ENCODE measurements at places on chromosomes 1 and 21.

GRCh38 chr1:203153989-203154821 is 21.4 kb downstream of the MYBPH start:
- DNase-seq: no peak

- DNase-seq: no peak
Observed at GRCh38 chr1:75438355-75438754, 172.6 kb downstream of the SLC44A5 start.

- no peak for DNase-seq
Observed at GRCh38 chr1:86849756-86850155, 64.2 kb downstream of the SELENOF start.

DNA sequence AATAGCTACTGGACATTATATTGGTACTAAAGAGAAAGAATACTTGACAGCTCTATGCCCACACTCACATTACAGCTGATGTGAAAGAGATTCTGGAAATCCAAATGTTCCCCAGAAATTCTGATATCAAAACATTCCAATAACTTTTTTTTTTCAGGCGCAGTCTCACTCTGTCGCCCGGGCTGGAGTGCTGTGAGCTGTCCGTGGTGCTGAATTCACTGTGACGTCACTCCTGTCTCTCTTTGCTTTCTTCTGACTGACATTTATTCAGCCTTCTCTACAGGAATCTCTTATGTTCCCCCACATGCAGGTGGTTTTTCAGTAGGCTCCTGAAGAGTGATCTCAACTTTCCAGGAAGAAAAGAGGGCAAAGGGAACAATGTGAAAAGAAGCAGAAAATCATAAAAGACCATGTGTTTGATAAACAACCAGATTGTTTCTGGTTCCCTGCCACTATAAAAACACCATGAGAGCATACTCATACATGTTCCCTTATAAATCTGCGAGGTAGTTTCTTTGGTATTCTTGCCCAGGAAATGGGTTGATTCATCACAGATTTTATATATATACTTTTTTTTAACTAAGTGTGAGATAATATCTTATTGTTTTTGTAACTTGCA is 6.2 kb downstream of the S100A7A start:
- DNase-seq: peak; percentile 32

GRCh38 chr1:63950023-63950422 is 176.2 kb downstream of the ROR1 start:
- DNase-seq: no peak

GRCh38 chr1:155011437-155012025 is 8.9 kb downstream of the ZBTB7B start:
- no peak for DNase-seq

DNA sequence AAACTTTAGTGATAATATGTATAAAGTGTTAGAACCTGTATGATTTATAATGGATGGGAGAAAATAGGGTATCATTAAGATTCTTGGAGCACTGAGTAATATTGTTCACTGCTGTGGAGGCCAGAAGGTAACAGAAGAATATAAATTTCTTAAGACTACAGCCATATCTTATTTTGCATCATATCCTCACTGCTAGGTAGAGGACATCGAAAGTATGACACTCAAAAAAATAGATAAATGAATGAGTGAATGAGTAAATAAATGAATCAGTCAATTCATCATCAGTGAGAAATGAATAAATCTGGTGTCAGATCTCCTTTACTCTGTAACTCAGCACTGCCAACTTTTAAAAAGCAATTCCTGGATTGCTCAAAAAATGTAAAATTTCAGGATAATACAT is 33.2 kb downstream of the RGS13 start:
- DNase-seq: no peak

All from activated T-helper 1 cell treated with Interleukin-2 at 50 U/mL for 16 hours (primary cell).